Nephron progenitor cell (in vitro differentiated cells): ENCODE measurements at places on chromosomes 5 and 9.
A peak's percentile ranks its signal among the peaks of the same experiment; 100 is the strongest.

DNA sequence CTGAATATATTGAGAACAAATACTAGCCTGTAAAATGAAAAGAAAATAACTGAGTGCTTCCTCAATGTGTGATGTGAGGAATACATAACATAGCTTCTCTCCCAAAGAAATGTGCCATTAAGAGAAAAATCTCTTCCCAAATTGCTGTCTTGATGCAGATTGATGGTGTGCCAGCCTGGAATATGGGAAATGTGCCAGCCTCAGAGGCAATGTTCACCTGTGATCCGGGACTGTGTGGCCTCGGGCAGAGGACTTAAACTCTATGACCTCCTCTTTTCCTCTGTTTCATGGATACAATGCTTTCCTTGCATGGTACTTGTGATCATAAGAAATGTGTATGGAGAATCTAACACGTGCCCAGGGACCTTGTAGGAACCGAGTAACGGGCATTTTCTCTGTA is 370.9 kb downstream of the DIRAS2 start:
- H3K4me3 ChIP-seq = no peak overlapping the region
- H3K27ac ChIP-seq = no peak overlapping the region
- no peak for DNase-seq
- H3K27me3 ChIP-seq = peaks cover 8% of the 10 kb centered on the region

GRCh38 chr9:123784518-123784917 is 145.4 kb downstream of the DENND1A start:
- H3K4me3 ChIP-seq = no peak overlapping the region
- no peaks in the 10 kb centered on the region for H3K27me3 ChIP-seq
- DNase-seq = no peak

GRCh38 chr9:128986671-128987070 is 39.2 kb downstream of the NUP188 start:
- no peak for DNase-seq
- H3K27ac ChIP-seq = peak overlapping the region; percentile 9
- peaks cover 2% of the 10 kb centered on the region for H3K27me3 ChIP-seq

- H3K27ac ChIP-seq = no peak overlapping the region
- no peaks in the 10 kb centered on the region for H3K36me3 ChIP-seq
- H3K4me1 ChIP-seq = peaks cover 55% of the 10 kb centered on the region
- H3K4me3 ChIP-seq = no peak overlapping the region
These were observed 39.8 kb downstream of the HMCN2 start for GRCh38 chr9:130305381-130305780.

DNA sequence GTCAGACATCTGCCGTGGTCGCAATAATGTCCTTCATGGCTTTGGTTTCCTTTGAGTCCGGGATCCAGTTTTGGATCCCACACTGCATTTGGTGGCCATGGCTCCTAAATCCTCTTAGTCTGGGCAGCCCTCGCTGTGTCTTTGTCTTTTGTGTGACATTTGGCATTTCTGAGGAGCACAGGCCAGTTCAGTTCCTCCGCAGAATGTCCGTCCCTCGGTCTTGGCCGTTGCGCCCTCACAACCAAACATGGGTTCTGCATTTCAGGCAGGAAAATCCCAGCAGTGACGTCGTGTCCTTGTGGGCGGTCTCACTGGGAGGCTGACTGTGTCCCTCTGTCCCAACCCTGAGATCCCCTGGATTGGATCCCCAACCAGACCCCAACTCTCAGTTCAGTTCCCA is 172.9 kb upstream of the PPP1R26 start:
- no peak overlapping the region for H3K27ac ChIP-seq
- no peak for DNase-seq
